ENCODE measurements at places on chromosomes 13 and 19.

DNA sequence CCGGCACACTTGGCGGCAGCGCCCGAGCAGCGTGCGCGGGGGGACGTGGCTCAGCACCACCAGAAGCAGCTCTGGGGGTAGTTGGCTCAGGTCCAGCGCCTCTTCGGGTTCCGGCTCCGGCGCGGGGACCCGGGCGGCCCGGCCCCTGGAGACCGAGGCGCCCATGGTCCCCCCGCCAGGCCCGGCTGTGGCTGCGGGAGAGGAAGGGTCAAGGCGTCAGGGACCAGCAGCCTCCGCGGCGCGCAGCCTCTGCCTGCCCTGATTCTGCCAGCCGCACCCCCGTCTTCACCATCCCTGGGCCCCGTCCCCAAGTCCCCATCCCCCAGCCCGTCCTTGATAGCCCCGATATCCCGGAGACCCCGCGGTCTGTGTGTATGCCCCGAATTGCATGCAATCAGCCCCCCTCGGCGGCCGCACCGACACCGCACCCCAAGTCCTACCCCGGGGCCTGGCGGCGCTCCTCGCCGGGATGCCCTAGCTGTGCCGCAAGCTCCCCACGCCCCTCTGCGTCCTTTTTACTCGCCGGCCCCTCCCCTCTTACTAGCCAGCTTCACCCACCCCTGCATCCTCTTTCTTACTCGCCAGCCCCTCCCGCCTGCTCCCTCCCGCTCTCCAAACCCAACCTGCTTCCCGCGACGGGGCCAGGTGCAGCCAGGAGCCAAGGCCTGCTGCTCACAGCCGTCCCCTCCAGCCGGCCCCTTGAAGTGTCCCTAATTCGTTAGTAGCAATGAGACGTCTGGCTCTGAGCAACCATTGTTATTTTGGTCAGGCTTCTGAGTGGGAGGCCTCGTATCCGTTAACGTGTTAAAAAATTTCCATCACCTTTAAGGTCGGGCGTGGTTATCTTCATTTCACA lies at the start of gene FBXO27:
FBXO27 (minus strand) TSS at position 487 of the 856 bp plus-strand sequence; CDS start at position 165, 322 bp downstream.
- DNase-seq, result no peak

DNA sequence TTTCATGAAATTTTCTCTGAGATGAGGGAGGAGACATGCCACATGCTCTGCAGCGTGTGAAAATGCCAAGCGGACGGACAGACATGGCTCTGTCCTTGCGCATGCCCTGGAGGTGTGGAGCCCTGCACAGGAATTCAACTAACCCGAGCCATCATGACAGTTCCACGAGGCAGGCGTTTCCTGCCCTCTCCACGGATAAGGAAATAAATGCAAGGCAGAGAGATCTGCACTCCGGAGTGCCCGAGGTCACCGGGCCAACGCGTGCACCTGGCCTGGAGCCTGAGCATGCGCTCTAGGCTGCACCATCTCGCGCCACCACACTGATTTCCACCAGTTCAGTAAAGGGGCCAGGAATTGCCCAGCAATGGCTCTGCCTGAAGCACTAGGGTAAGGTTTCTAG lies 298.2 kb downstream of the MYO16 start:
- no peak for DNase-seq

- DNase-seq, result no peak
Observed at GRCh38 chr19:47882890-47883289, 3.2 kb downstream of the SULT2A1 start.

DNA sequence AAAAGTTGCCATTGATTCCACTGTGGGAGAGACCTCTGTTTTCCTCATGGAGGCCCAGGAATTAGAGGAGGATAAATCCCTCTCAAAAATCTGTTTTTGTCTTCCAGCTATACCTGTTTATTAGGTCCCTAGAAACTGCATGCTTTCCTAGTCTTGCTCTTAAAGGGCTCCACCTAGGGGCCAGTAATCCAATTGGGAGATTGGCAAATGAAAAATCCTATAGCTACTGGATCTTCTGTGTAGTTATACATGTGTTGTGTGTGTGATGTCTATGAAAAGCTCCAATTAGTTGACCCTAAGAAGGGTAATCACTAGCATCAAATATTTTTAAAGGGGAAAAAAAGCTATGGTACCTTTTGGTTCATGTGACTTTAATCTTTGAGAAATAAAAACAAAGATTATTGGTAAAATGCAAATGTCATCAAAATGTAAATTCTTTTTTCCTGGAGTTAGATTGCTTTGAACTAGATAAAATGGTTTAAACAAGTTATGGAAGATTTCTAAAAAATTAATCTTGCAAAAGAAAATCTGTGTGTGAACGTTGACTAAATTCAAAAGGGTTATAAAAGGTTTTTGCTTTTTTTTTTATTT lies 63.4 kb upstream of the C1QTNF9B start:
- DNase-seq, result peak; percentile 21

- DNase-seq, result no peak
Observed at GRCh38 chr13:112619730-112620631, 32.0 kb upstream of the TUBGCP3 start.

GRCh38 chr13:70769817-70770216 lies 661.6 kb upstream of the KLHL1 start:
- no peak for DNase-seq

- DNase-seq, result no peak
Observed at GRCh38 chr19:566403-566802, 6.0 kb upstream of the BSG start.

DNA sequence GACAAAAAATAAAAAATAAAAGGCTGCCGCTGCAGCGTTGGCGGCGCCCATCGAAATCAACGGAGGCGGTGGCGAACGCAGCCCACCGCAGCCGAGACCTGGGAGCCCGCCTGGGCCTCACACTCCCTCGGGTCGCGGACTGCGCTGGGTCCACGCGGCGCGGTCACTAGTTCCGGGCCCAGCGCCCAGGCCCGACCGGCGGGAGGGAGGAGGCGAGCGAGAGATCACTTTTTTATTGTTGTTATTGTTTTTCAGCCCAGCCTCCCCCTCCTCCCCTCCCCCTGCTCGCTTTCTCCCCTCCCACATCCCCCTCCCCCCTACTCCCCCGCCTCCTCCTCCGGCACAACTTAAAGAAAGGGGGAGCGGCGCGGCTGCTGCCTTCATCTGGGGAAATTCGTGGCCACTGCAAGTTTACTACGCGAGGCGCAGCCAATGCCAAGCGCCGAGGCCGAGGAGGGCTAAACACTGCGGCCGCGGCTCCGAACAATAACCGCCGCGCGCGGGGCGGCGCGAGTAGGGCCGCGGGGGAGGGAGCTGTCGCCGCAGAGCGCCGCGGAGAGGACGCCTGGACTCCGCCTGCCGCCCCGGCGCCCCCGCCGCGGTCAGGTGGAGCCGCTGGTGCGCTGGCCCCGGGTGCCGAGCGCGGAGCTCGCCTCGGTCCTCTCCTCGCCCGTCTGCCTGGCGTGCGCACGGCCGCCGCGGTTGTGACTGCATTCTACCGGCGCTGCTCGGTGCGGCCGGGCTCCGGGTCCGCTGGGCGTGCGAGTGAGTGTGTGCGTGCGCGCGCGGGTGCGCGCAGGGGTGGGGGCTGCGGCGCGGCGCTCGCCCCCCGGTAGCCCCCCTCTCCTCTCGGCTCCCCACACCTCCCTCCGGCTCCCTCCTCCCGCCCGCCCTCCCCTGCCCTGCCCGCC lies 505 bp upstream of the ZIC2 start:
- peak; percentile 89 for DNase-seq

GRCh38 chr19:48716562-48717291 lies 2.8 kb downstream of the MAMSTR start:
- no peak for DNase-seq

- DNase-seq, result no peak
Observed at GRCh38 chr13:20411638-20412342, 113.9 kb downstream of the CRYL1 start.

DNA sequence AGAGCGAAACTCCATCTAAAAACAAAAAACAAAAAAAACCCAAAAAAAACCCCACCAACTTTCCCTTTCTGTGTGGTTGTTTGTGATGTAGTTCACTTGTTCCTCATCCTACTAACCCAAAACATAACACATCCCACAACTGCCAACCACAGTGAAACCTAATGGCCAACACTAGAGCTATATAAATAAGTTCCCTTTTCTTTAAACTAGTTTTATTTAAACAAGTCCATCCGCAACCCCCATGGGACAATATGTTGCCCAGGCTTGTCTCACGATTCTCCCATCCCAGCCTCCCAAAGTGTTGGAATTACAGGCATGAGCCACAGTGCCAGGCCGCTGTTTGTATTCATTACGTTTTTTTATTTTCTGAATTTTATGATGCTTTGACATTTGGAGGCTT lies 71.2 kb upstream of the ADGRE5 start:
- DNase-seq, result no peak

DNA sequence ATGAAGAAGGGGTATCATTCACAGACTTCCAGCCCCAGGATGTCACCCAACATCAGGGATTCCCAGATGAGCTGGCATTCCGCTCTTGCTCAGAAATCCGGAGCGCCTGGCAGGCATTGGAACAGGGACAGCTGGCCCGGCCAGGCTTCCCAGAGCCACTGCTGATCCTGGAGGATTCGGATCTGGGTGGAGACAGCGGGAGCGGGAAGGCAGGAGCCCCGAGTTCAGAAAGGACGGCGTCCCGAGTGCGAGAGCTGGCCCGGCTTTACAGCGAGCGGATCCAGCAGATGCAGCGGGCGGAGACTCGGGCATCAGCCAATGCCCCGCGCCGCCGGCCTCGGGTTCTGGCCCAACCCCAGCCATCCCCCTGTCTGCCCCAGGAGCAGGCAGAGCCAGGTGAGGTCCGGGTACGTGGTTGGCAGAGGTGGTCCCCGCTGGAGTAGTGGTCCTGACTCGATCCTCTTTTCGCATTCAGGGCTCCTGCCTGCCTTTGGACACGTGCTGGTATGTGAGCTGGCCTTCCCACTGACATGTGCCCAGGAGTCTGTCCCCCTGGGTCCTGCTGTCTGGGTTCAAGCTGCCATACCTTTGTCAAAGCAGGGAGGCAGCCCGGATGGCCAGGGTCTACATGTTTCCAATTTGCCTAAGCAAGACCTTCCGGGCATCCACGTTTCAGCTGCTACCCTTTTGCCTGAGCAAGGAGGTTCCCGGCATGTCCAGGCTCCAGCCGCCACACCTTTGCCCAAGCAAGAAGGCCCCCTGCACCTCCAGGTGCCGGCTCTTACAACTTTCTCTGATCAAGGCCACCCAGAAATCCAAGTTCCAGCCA lies 11.0 kb downstream of the PLEKHG2 start:
- DNase-seq, result no peak

- DNase-seq, result no peak
Observed at GRCh38 chr19:8487137-8487851, 15.1 kb downstream of the PRAM1 start.

- no peak for DNase-seq
Observed at GRCh38 chr19:38554676-38555141, 63.0 kb downstream of the MAP4K1 start.

GRCh38 chr13:106178816-106179215 lies 356.6 kb downstream of the EFNB2 start:
- no peak for DNase-seq

DNA sequence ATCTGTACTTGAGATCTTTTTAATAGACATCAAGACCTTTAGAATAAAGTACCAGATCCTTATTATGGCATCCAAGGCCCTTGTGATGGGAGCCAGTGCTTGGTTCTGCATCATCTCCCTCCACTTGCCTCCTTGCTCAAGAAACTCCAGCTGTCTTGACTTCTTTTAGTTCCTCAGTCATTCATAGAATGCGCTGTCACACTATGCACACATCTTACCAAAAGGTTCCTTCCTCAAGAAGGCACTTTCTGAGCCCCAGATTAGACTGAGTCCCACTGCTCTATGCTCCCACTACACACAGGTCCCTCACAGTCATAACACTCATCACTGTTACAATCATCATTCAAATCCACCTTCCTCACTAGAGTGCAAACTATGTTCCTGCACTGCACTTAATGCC lies 57.8 kb upstream of the ITM2B start:
- no peak for DNase-seq

- DNase-seq, result no peak
Observed at GRCh38 chr13:95870421-95870820, 182.8 kb downstream of the UGGT2 start.

GRCh38 chr13:27919659-27919933 lies 204 bp upstream of the PDX1 start:
- no peak for DNase-seq

DNA sequence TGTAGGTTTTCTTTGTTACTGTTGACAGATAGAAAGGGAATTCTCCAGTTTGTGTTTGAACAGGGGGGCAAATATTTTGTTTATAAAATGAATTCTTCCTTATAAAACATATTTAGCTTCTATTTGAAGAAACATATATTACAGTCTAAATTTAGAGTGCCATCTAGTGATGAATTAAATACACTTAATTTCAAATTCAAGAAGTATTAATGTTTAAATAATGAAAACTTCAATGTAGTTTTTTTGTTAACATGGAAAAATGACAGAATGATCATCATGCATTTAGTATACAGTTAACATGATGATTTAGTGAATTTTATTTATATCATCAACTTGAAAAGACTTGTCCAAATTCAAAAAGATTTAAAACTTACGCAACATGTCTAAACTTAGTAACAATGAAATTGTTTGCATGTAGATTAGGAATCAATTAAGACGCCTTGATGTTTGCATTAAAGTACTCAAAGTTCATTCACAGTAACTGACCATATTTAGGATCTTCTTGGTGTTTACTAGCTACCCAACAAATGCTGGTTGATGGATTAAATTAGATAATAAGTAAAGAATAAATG lies 765.9 kb upstream of the SLITRK1 start:
- no peak for DNase-seq

DNA sequence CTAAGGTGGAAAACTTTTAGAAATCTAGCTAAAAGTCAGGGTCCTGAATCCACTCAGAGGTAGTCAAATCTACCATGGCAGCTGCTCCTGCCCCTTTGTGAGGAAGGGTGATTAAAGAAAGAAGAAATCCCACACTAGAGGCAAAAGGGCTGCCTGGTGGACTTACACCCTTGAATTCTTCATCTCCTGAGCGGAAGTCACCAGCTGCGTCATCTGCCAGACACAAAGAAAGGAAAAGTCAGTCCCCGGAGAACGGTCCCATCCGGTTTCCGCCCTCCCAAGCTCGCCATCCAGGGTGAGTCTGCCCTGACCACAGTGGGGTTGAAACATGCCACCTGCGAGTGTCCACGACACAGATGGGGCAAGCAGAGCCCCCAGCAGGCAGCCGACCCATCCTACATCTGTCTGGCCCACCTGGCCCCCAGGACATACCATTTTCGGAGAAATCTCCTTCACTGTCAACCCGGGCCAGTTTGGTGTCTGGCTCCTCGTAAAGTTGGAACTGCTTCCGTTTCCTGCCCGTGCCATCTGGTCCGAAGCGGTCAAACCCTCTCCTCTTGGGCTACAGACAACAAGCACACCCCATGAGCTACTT lies 7.7 kb downstream of the AKAP8 start:
- no peak for DNase-seq

DNA sequence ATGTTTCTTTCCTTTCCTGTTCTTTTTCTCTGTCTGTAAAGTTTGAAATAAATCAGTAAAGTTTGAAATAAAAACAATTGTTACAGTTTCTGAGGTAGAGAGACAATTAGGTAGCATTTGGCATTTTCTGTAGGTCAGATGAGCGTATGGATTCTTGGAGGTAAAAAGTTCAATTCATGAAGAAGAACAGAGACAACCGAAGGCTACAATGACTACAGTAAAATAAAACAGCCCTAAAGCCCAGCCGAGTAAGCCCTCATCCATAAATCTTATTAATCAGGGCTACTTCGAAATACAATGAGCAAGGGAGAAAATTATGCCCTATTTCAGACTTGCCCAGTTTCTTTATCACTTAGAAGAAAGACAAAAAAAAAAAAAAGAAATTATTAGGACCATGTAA lies 941.9 kb upstream of the SLC10A2 start:
- no peak for DNase-seq

All from smooth muscle cell of the brain vasculature (primary cell).